ENCODE measurements at places on chromosomes 11 and 22. TPM values are rescaled to one million over a fixed set of nuclear protein-coding genes. Genes with fewer than 3 reads are reported as not detected.

The VWA5A gene
- total RNA-seq, result 20.5 TPM

- DNase-seq, result peak; percentile 86
Measured at GRCh38 chr11:8989453-8989852, 14.3 kb downstream of the NRIP3 start.

The GGT5 gene
- 4.4 TPM for total RNA-seq

DNA sequence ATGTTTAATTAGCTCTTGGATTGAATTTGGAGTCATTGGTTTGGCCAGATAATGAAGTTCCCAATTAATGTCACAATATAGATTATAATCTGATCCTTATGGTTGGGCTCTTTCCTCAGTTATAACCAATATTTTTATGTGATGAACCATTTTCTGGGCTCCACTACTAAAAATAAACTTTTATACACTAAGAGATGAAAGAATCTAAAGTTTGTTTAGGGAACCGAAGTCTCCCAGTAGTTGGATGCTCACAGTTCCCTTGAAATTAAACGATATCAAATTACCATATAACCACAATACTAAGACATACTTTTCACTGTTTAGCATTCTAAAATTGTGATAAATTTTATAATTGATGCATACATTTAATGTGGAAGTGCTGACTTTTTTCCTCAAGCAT is 47.0 kb upstream of the ARHGAP42 start:
- DNase-seq, result no peak

DNA sequence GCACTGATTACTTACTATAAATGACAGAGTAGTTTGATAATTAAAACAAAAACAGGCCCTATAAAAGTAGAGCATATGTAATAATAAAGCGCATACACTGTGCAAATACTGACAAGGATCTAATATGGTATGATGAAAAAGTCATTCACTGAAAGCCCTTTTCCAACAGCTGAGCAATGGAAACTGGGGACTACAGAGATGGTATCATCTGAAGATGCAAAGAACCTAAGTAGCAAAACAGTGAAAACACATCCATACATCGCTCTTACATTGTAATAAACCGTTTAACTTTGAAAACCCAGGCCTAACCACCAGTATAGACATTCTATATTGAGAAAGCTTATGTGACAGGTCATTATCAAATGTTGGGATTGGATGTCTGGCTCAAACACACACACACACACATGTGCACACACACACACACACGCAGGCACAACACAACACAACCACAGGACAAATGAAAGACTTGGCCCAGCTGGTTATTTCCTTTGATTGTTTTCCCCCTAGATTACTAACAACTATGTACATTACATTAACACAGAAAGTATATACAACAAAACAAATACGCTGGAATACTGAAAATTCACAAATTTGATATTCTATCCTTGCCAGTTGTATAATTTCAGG is 119.5 kb downstream of the APOL5 start:
- DNase-seq, result peak; percentile 18

- DNase-seq, result no peak
Measured at GRCh38 chr22:50729391-50730012, 8.5 kb upstream of the ACR start.

DNA sequence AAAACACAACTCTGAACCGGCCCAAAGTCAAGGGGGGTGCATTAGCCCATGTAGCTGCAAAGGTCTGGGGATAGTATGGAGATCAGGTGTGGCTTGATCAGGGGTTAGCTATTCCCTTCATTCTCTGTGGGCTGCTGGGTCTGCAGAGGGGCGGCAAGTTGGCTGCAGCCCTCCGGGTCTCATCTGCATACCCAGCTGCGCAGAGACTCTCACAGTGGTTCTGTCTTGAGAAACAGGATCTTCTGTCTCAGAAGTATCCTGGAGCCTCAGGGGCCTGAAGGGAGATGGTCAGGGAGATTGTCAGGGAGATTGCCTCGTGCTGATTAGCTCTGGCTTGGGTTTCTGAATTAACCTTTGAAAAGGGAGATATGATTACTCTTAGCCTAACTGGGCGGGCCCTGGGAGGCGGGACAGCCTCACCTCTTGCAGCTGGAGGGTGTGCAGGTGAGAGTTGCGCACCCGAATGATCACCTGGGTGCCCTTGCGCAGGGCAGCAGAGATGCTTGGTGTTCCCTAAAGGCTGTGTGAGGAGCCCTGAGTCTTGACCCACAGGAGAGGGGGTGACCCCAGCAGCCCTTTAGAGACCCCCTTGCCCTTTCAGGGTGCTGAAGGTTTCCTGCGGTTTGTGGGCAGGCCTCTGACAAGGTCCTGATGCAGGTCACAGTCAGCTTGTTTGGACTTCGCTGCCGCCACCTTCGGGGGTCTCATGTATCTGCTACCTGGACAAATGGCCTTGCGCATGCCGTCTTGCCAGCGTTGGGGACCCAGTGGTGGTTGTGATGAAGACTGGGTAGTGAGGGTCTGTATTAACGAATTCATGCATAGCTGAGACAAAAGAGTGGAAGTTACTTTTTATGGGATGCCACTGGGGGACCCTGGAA is 7.3 kb downstream of the ARHGAP8 start:
- DNase-seq, result no peak

The PNPLA5 gene
- total RNA-seq, result not detected

DNA sequence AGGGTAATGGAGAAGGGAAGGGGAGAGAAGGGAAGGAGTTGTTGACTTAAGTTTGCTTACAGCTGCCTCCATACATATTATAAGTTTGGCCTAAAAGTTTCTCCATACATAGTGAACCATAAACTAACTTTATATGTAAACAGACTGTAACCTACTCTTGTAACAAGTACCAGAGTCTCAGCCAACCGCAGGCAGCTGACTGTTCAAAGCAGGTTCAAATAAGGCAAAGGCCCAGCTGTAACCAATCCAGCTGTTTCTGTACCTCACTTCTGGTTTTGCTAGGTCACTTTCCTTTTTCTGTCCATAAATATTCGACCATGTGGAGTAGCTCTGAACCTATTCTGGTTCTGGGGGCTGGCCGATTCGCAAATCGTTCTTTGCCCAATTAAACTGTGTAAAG is 591.2 kb downstream of the INSC start:
- DNase-seq, result no peak

- no peak for DNase-seq
Measured at GRCh38 chr11:62725646-62726045, 1.6 kb downstream of the HNRNPUL2 start.

The DNAJB7 gene
- not detected for total RNA-seq

The SPTBN2 gene
- total RNA-seq, result 0.27 TPM

GRCh38 chr11:61679893-61680621 is at the start of gene DAGLA:
TSS of gene DAGLA (plus strand) at chr11:61680391. CDS start at chr11:61720156, 39,765 bp downstream.
- peak; percentile 46 for DNase-seq

DNA sequence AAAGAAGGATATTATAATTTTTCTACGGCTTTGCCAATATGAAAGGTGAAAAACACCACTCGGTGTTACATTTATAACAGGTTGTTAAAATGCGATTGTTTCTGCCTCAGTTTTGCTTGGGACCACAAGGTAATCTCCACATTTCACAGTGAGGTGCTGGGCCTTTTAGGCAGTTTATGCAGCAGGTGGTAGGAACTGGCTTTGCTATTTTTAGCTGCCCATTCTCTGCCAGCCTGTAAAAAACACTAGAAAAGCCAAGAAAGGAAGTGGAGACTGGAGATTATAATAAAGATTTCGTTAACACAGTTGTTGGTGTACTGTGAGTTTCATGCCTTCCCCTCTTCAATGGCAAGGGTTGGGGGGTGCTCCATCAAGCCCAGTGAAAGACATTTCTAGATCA is 8.0 kb upstream of the MRPL16 start:
- no peak for DNase-seq

The TMPRSS13 gene
- total RNA-seq, result not detected

The TRIM49 gene
- total RNA-seq, result not detected

- DNase-seq, result no peak
Measured at GRCh38 chr11:6013042-6013441, 6.3 kb upstream of the OR56A4 start.

The NLRP14 gene
- total RNA-seq, result not detected

The FBLN1 gene
- 335 TPM for total RNA-seq

DNA sequence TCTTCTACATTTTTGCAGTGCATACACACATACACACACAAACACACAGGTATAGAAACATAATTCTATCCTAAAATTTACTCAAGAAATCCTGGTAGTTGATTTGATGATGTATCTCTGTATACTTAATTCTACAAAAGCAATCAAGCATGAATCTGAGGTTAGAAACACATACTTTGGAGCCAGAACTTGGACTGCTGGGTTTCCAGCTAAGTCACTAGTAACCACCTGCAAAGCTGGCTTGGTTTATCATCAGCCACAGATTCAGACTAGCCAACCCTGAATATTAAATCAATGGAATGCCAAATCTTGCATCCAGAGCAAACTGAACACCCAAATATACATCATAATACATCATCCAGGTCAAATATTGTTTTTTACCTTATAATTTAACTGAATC is 24.8 kb upstream of the POU2AF2 start:
- DNase-seq, result no peak

GRCh38 chr11:64230985-64231365 is 627 bp downstream of the DNAJC4 start:
- DNase-seq, result no peak

All from fibroblast of the aortic adventitia (primary cell).